Mesenteric fat pad (tissue), 1 donor: ENCODE measurements at places on chromosomes 7 and 10. TPM values are rescaled to one million over a fixed set of nuclear protein-coding genes. Genes with fewer than 3 reads are reported as not detected.

Gene GPR26
- not detected for total RNA-seq

Gene HYAL4
- not detected for total RNA-seq

Gene TEX36
- not detected for total RNA-seq

Gene TET1
- 5.7 TPM for total RNA-seq

Gene AOC1
- 0.67 TPM for total RNA-seq

Gene PLOD3
- 74.3 TPM for total RNA-seq

Gene NKX2-3
- total RNA-seq = 2.8 TPM

Gene SFTPA1
- not detected for total RNA-seq

Gene KIN
- 10.6 TPM for total RNA-seq

Gene CDK14
- total RNA-seq = 47.2 TPM

Gene HMX2
- total RNA-seq = not detected

Gene LRMDA
- total RNA-seq = 26.6 TPM

Gene CFAP70
- total RNA-seq = 2.5 TPM

Gene C10orf62
- total RNA-seq = not detected

Gene ASB10
- not detected for total RNA-seq

Gene SLC26A5
- total RNA-seq = 0.19 TPM

Gene GDF10
- 0.26 TPM for total RNA-seq

Gene EIF5AL1
- 0.22 TPM for total RNA-seq

Gene RNF148
- total RNA-seq = 1.2 TPM

Gene TMEM196
- total RNA-seq = 2.5 TPM

Gene PILRA
- total RNA-seq = 14.5 TPM

Gene TMEM72
- total RNA-seq = not detected

Gene FBXL13
- total RNA-seq = 0.55 TPM

Gene ZNF425
- total RNA-seq = 0.64 TPM

Gene MRPL32
- 55.1 TPM for total RNA-seq

Gene COPS6
- 85.2 TPM for total RNA-seq

Gene EZH2
- 2.3 TPM for total RNA-seq

Gene RAMP3
- 49.2 TPM for total RNA-seq

Gene COL13A1
- total RNA-seq = not detected

Gene MUC3A
- 1.3 TPM for total RNA-seq

Gene ADAMTS14
- total RNA-seq = 0.61 TPM

Gene OR6V1
- not detected for total RNA-seq

Gene SPAM1
- total RNA-seq = not detected

Gene MEOX2
- total RNA-seq = 22.1 TPM

Gene ACTR3C
- total RNA-seq = 2.6 TPM

Gene HOXA7
- 7.5 TPM for total RNA-seq

Gene NRG3
- total RNA-seq = 0.19 TPM

Gene EPHB4
- 45.6 TPM for total RNA-seq

Gene OGDH
- 102 TPM for total RNA-seq

Gene PTCD1
- 11.7 TPM for total RNA-seq

Gene UNC5B
- total RNA-seq = 5.3 TPM

Gene KAZALD1
- total RNA-seq = 1.9 TPM
